ENCODE measurements at places on chromosomes 3 and 15.

- no peak for DNase-seq
Observed at GRCh38 chr3:186025161-186025560, 83.7 kb downstream of the ETV5 start.

GRCh38 chr3:1216856-1217255 is 124.0 kb downstream of the CNTN6 start:
- DNase-seq, result no peak

GRCh38 chr3:45012577-45012976 is 13.5 kb upstream of the CLEC3B start:
- no peak for DNase-seq

- no peak for DNase-seq
Observed at GRCh38 chr3:179506792-179507191, 55.5 kb upstream of the GNB4 start.

GRCh38 chr15:72890043-72890442 is 106.5 kb upstream of the ADPGK start:
- no peak for DNase-seq

GRCh38 chr3:143843587-143843986 is 4.7 kb downstream of the SLC9A9 start:
- DNase-seq, result no peak

GRCh38 chr3:48532271-48532976 is 24.2 kb downstream of the PFKFB4 start:
- no peak for DNase-seq

GRCh38 chr3:133211449-133211848 is 173.3 kb downstream of the TMEM108 start:
- DNase-seq, result no peak

DNA sequence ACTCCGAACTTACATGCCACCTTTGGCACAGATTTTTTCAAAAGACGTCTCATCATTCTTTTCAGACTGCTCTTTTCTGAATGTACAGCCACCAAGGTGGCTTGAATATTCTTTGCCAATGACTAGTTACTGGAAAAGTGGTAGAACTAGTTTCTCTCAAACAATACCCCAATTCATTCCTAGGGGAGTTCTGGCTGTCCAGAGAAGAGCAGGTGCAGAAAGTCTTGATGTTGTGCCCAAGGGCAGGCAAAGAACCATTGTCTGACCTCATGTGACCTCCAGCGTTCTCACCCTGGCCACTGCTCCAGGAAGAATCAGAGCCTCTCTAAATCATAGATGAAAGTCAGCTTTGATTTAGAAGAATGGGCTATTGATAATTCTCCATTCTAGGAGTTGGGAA is 5.5 kb downstream of the LMOD3 start:
- DNase-seq, result no peak

DNA sequence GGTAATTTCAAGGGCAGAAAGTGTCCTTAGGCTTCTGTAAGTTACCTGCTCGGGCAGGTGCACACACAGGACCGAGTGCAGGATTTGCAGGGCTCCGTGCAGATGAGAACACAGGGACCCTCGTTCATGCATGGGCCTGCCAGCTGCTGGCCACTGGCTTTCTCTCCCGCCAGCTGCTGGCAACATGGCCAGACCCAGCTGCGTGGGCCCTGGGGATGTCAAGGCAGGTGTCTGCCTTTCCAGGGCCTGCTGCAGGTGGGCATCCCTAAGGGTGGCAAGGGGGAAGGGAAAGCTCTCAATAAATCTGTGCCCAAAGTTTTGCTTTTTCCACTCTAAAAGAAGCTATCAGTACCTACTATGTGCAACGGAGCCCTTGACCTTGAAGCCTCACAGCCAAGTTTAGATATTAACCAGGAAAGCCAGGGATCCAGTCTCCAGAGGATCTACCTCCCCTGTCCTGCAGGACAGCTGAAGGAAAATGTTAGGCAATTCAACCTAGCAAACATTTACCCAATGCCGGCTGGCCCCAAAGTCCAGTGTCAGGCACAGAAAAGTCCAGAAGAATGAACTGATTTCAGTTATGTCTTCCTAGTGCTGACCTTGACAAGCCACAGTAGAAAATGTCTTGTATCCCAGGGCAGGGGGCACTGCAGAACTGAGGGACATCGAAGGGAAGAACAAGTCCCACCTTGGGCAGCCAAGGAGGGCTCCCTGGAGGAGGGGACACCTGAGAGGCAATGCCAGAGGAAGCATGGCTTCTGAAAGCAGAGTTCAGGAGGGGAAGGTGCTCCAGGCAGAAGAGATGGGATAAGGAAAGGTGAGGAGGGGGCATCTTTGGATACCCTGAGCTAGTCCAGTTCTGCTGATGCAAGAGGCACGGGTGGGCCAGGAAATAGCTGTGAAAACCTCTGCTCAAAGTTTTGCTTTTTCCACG is 26.4 kb downstream of the NUP210 start:
- DNase-seq, result no peak

DNA sequence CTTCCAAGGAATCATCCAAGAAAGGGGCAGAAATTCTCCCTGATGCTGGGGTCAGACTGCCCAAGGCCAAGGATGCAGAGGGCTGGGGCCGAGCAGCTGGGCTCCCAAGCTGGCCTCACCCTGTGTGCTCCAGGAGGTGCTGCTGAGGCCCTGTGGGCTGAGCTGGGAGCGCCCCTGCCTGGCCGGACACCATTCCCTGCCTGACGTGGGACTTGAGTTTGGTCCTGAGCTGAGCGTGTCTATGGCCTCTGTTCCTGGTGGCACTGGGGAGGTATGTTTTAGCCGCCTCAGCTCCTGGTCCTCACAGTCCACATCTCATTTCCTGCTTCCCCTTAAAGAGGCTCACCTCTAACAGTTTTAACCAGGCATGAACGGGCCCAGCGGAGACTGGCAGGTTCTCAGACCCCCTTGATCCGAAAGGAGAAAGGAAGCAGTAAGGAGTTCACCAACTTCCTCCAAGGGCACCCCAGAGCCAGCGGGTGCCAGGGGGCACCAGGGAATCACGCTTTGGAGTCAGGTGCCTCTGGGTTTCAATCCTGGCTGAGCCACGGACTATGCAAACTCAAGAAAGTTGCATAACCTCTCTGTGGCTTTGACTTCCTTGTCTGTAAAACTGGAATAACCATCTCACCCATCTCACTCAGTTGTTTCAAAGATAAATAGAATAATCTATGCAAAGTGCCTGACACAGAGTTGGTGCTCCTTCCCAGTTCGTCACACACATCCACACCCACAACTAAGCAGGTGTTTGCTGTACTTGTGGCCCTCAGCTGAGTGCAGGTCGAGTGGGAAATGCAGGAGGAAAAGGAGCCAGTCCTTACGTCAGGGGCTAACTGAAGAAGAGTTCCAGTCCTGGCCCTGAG is 48.6 kb downstream of the SLC12A8 start:
- no peak for DNase-seq

GRCh38 chr15:65421360-65422215 is 1.2 kb downstream of the IGDCC4 start:
- no peak for DNase-seq

DNA sequence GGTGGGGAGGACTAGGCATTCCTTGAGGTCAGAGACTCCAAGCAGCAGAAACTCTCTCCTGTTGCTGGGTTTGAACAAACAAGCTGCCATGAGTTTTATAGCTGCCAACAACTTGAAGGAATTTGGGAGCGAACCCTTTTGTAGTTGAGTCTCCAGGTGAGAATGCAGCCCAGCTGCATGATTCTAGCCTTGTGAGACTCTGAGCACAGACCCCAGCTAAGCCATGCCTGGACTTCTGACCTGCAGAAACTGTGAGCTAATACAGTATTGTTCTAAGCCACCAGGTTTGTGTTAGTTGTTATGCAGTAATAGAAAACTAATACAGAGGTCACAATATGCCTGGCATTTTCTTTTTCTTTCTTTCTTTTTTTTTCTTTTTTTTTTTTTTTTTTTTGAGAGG is 6.2 kb upstream of the TASOR start:
- no peak for DNase-seq

- no peak for DNase-seq
Observed at GRCh38 chr3:197791892-197792647, 1.0 kb downstream of the LRCH3 start.

DNA sequence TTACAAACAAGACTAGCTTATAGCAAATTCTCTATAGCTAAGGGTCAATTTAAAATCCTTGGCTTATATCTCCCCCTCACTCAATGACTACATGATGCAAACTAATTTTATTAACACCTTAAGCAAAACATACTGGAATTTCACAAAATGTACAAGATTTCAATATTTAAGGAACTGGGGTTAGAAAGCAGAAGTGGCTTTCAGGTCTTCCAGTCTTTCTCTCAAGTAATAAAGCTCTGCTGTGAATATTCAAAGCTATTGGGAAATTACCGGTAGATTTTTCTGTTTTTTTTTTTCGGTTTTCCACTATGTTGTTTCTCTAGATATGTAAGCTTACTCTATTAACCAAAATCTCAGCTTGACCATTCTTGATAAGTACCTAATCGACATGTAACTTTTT is 3.9 kb downstream of the EPM2AIP1 start:
- DNase-seq, result no peak

GRCh38 chr15:87142096-87142495 is 1062.4 kb downstream of the AGBL1 start:
- no peak for DNase-seq

- DNase-seq, result no peak
Observed at GRCh38 chr15:73258271-73259108, 110.3 kb downstream of the HCN4 start.

- no peak for DNase-seq
Observed at GRCh38 chr3:11370191-11370590, 98.0 kb downstream of the ATG7 start.

Data from AG09319 (cell line).